Activated CD4-positive, alpha-beta memory T cell treated with anti-CD3 and anti-CD28 coated beads, Interleukin-2, amount 10 ng/mL, durations not matched to agents 7 days and 5 days (primary cell): ENCODE measurements at places on chromosomes 6 and 20. TPM values are rescaled to one million over a fixed set of nuclear protein-coding genes. Genes with fewer than 3 reads are reported as not detected.

- DNase-seq = no peak
Observed at GRCh38 chr6:145469021-145469420, 266.3 kb downstream of the EPM2A start.

ARFGEF3 gene
- total RNA-seq = 0.55 TPM

TRIM31 gene
- not detected for total RNA-seq

- no peak for DNase-seq
Observed at GRCh38 chr6:13462458-13463327, 24.7 kb downstream of the GFOD1 start.

CRISP2 gene
- not detected for total RNA-seq

GRCh38 chr20:33482581-33482980 lies 7.3 kb upstream of the CBFA2T2 start:
- no peak for DNase-seq

- no peak for DNase-seq
Observed at GRCh38 chr20:35661908-35662307, 2.8 kb downstream of the CPNE1 start.

DNA sequence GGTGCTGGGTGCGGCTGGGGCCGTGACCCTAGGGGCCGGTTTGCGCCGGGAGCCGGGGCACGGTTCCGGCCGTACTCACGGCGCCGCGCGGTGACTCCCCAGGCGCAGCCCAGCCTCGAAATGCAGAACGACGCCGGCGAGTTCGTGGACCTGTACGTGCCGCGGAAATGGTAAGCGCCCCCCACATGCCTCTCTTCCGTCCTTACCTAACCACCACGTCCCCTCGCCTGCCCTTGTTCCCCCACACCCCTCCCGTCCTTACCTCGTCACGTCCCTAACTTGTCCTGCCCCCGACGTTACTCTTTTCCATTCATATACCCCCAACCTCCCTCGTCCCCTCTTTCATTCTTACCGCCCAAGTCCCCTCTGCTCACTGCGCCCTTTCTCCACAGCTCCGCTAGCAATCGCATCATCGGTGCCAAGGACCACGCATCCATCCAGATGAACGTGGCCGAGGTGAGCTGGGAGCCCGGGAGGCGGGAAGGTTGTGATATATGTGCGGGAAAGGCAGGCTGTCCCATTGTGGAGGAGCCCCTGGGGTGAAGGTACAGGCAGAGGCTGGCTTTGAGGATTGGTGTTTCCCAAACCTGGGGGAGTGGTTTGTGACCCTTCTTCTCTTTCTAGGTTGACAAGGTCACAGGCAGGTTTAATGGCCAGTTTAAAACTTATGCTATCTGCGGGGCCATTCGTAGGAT lies 463 bp downstream of the RPS21 start:
- no peak for DNase-seq

GRCh38 chr6:167566711-167567141 lies 241.8 kb downstream of the TTLL2 start:
- no peak for DNase-seq

- no peak for DNase-seq
Observed at GRCh38 chr20:13874394-13875157, 89.7 kb downstream of the NDUFAF5 start.
